ENCODE measurements at places on chromosomes 5 and 9.

GRCh38 chr9:26579056-26579455 lies 313.5 kb downstream of the CAAP1 start:
- no peak for DNase-seq

DNA sequence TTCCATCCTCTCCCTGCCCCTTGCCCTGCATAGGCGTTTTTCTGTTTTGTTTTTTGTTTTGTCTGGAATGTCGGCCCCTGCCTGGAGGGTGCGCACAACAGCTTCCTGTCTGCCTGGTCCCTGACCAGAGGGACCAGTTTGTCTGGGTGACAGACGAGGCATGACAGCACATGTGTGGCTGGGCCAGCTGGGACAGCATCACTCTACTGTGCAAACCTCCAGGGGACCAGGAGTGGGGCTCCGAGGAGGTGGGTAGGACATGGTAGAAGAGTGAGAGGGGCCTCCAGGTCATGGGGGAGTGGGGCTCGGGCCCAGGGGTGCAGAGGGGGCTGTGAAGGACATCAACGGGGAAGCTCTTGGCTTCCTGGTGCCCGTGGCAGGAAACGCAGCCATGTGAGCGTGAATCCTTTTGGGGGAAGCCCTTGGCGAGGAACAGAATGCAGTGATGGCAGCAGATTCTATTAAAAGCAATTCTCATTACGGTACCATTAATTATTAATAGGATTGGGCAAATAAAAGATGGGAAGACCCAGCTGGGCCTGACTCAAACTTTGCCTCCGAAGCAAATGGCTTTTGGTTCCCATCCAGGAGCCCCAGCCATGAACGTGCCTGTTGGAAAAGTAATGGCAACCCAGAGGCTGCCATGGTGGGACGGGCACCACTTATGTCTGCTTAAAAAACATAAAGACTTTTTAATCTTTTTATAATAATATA lies 184.4 kb upstream of the IER5L start:
- DNase-seq, result no peak

DNA sequence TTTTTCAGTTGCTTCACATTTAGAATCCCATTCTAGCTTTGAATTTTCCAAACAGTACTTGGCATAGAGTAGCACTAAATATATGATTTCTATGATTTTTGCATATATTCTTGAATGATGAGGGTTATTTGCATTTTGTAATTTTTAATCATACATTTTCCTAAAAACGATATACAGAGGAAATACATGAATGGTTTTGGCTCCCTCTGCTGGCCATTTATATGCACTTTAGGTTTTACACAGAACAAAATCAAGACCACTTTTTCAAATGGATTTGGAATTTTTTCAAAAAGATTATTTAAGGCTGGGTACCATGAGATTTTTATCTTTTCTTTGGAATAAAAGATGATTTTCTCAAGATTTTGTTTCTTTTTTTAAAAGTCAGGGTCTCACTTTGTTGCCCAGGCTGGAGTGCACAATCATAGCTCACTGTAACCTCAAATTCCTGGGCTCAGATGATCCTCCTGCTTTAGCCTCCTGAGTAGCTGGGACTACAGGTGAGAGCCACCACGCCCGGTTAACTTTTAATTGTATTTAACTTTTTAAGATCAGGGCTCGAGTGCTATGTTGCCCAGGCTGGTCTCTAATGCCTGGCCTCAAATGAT lies 16.7 kb upstream of the COMMD10 start:
- peak; percentile 79 for DNase-seq

GRCh38 chr5:117201001-117201400 lies 626.4 kb upstream of the SEMA6A start:
- no peak for DNase-seq

DNA sequence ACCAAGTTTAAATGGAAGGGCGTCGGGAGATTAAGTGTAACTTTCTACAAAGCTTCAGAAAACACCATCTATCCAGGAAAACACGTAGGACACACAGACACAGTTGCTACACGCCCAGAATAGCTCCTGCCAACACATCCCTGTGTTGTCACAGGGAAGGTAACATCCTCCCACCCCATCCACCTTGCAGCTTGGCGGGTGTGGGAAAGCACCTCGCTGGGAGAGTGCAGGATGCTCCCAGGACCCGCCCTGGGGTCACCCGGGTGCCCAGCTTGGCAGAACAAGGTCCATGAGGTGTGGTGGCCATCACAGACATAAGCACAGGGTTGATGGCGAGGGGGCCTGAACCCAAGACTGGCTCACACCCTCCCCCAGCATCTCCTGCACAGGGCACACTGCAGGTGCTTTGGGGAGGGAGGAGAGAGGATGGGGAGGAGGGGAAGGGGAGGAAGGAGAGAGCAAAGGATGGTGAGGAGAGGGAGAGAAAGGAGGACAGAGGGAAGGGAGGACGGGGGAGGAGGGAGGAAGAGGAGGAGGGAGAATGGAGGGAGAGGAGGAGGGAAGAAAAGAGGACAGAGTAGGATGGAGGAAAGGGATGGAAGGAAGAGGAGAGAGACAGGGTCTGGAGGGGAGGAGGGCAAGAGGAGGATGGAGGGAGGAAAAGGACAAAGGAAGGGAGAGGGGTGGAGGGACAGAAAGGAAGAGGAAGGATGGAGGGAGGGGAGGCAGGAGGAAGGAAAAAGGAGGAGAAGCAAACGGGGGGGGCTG lies 37.2 kb downstream of the GOLM1 start:
- DNase-seq, result no peak

DNA sequence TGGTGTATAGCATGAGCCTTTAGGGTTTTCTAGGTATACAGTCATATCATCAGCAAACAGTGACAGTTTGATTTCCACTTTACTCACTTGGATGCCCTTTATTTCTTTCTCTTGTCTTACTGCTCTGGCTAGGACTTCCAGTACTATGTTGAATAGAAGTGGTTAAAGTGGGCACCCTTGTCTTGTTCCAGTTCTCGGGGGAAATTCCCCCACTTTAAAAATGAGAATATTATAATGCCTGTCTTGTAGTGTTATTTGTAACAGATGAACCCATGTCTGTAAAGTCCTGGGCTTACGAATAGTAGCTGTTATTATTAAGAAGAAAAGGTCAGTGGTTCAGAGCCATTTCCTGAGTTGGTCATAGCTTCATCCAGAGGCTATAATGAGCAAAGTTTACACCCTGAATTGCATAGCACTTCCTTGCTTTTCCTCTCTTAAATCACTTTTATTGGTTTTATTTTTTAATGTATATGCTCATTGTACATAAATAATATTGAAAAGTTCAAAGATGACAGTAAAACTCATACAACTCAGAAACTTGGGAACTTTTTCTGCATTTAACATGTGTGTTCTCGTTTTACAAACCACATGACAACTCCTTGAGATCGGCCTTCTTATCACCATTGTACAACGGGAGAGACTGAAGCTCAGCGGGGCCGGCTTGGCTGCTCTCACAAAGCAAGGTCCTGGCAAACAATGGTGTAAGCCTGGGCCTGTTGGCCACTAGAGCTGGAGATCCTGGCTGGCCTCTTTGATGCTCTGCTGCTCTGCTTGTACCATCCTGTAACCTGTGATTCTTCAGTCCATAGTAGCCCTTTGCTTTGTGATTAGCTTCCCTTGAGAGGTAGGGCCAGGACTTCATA lies 85.2 kb downstream of the CYFIP2 start:
- DNase-seq, result peak; percentile 78

- no peak for DNase-seq
These were observed 48.7 kb downstream of the DNAJC21 start for GRCh38 chr5:34977934-34978613.

GRCh38 chr9:99962680-99963261 lies 56.3 kb downstream of the STX17 start:
- DNase-seq, result no peak

Measured in lung microvascular endothelial cell (primary cell).